NCI-H2081 (cell line): ENCODE measurements at places on chromosomes 16 and 17.

GRCh38 chr17:17763734-17764133, 73.1 kb downstream of the SREBF1 start:
- DNase-seq, result no peak

GRCh38 chr17:77480509-77481215, 339.9 kb downstream of the SEC14L1 start:
- DNase-seq, result no peak

- DNase-seq, result no peak
These were observed 482 bp upstream of the SLC16A3 start for GRCh38 chr17:82228278-82228841.

- no peak for DNase-seq
These were observed 148.3 kb downstream of the CDH8 start for GRCh38 chr16:61887903-61888302.

- peak; percentile 35 for DNase-seq
These were observed at the start of gene RNF157 for GRCh38 chr17:76240461-76241203. TSS of gene RNF157 (minus strand) at chr17:76240493. CDS start at chr17:76240240, 253 bp downstream.

- no peak for DNase-seq
These were observed 313.3 kb upstream of the XYLT1 start for GRCh38 chr16:17784073-17784472.

DNA sequence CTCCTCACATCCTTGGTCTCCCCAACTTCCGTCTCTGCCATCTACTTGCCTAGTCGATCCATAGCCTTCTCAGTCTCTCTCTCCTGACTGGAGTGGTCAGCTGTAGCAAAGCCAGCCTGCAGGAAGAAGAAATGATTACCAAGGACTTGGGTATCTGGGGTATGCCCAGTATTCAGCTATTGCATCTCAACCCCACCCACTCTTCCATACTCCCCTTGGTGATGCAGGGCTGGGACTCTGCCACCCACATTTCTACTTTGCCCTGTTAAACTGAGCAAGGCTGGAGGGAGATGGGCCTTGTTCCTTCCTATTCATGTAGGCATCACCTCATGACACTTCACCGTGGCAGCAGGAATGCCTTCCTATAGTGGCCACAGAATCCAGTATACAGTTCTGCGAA, 2.3 kb downstream of the COPRS start:
- no peak for DNase-seq

GRCh38 chr17:74070998-74071679, 132.3 kb upstream of the RPL38 start:
- no peak for DNase-seq

DNA sequence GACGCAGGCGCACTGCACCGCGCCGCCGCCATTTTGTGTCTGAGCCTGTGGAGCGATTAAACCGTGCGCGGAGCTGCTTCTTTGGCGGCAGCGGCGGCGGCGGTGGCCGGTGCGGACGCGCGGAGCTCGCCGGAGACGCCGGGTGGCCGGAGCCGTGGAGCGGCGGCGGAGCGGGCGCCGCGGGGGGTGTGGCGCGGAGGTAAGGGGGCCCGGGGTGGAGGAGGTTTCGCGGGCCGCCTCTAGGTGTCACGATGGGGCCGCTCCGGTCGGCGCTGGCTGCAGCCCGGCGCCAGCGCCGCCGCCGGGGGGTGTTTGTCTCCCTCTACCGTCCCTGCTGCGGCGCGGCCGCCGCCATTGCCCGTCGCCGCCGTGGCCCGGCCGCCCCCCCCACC, at the start of gene CTCF:
Gene CTCF (plus strand): TSS at position 1 of the 392 bp plus-strand sequence. CDS start 48,307 bp downstream, outside the sequence.
- peak; percentile 79 for DNase-seq

- no peak for DNase-seq
These were observed 59.5 kb downstream of the RPTOR start for GRCh38 chr17:80604009-80604669.

- DNase-seq, result no peak
These were observed 35.0 kb downstream of the ITGB3 start for GRCh38 chr17:47288531-47289116.

- DNase-seq, result no peak
These were observed 53.7 kb upstream of the ETV4 start for GRCh38 chr17:43599835-43600234.

DNA sequence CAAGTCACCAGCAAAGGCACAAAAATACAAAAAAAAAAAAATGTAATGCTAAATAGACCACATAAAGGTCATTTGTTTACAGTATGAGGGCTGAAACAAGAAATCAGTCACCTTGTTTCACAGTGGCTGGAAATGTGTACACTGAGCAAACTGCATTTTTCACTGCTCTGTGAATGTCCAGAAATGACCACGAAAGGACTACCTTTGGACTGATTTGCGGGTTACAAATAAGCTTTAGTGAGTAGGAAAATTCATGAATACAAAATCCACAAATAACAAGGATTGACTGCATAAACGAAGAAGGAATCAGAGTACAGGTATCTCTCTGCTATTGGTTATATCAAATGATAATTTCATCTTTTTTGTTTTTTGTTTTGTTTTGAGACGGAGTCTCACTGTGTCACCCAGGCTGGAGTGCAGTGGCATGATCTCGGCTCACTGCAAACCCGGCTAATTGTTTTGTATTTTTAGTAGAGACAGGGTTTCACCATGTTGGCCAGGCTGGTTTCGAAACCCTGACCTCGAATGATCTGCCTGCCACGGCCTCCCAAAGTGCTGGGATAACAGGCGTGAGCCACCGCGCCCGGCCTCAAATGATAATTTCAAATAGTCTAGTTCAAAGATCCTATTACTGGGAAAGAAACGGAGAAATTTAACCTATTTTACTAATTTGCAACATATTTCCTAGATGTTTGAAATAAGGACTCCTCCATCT, 30.5 kb downstream of the CYTH1 start:
- no peak for DNase-seq

- DNase-seq, result no peak
These were observed 67.3 kb downstream of the ZNF423 start for GRCh38 chr16:49788572-49788971.

DNA sequence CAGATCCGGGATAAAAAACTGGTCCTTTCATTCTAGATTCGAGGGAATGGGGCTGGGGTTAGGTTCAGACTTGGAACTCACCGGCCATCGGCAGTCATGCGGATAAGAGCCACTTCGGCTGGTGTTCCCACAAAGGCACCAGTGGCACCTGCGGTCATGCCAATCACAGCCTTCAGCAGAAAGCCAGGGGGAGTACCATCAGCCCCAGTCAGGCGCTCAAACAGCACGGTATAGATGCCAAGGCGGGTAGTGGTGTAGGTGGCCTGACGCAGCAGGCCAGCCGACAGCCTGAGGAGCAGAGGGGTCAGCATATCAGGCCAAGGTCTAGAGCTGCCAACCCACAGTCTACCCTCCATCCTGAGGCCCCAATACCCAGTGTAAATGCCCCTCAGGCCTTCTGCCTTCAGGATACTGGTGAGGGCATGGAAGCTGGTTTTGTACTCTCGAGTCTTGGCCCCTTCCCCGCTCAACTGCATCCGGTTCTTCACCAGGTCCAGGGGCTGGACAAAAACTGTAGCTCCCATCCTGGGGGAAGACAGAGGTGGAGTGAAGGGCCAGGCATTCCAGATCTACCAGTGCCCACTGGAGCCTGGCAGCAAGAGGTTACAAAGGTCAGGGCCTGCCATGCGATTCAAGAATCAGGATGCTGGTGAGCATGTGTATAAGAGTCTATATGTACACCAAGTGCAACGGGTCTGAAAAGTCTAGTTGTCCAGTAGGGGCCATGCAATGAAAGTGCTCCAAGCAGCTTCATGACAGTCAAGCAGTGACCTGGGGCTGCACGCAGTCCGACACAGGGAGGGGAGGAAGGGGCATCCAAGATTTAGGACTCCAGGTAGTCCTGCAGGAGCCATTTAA, 929 bp downstream of the SLC25A11 start:
- DNase-seq, result no peak

DNA sequence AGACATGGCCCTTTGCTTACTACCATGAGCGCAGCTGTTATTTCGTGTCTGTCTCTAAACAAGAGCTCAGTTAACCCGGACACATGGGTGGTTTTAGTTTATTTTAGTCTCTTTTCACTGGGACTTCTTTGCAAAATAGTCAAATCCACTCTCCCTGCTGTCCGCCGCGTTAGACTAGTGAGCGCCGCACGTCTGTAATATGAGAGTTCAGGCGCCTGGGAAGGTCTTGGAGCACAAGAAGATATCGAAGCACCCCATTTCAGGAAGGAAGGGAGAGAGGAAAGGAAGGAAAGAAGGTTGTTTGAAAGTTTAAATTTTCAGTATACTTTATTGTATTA, 111.0 kb upstream of the CHMP6 start:
- no peak for DNase-seq

- no peak for DNase-seq
These were observed 591.7 kb downstream of the MAF start for GRCh38 chr16:79008869-79009179.

DNA sequence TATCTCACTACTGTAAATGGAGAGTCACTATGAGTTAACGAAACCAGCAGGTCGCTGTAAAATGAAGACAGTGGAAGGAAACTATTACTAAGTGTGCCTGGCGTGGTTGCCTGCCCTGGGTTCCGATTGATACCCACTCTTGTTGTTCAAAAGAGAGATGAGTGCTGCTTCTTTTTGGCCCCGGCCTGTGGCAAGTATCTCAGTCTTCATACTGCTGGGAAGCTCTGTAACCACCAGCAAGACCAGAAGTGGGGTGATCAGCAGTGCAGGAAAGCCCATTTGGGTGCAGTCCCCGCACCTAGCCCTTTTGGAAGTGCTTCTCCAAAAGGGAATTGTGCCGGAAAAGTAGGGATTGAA, 104.5 kb downstream of the SNX29 start:
- no peak for DNase-seq

- DNase-seq, result no peak
These were observed 47.9 kb downstream of the WDR59 start for GRCh38 chr16:74936902-74937560.

DNA sequence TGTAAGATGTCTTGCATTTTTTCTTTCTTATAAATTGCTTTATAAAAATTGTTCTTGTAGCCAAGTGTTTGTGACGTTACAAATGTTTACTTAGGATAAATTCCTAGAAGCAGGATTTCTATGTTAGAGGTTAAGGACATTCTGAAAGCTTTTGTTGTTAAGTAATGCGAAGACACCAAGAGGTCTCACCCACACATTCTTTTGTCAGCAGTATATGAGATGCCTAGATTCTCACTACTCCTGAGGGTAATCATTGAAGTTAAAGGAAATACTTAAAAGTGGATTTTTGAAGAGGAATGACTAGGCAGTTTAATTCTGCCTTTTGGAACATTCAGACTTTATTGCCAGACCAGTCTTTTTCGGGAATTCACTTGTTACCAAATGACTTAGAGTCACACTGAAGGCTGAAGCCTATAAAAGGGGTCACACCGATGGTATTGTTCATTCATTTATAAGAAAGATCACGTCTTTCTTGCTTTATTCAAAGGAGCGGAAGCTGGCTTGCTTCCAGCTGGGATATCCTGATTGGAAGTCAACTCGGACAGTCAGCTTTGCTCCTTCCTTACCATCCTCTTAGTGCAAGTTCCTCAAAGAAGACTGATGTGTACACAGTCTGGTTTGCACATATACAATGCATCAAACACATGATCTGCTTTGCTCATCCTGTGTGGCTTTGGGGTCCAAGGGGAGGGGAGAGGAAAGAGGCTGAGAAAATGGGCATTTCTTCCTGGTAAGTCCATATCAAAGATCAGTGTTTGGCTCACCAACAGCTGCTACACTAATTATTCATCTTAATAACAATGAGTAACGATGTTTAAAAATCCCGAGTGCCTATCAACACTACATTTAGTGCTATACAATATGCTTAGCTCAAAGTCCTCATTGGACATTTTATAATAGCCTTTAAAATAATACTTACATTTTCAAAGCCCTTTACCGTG, 160.0 kb downstream of the MAP2K6 start:
- no peak for DNase-seq

DNA sequence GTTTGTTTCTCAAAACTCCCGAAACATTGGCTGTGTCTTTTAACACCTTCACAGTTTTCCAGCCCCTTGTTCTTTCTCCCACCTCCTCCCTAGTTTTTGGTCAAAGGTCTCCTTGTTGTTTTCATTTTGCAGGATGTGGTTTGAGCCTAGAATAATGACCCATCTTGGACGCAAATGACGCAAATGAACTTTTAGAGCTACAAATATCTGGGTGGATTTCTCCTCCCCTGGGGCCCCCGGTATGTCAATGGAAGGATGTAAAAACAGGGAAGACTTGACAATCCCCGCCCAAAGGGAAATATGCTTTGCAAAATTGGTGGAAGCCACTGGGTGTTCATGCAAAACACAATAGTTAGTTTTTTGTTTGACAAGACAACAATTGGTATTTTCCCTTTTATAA, 236.0 kb upstream of the IRX3 start:
- no peak for DNase-seq

DNA sequence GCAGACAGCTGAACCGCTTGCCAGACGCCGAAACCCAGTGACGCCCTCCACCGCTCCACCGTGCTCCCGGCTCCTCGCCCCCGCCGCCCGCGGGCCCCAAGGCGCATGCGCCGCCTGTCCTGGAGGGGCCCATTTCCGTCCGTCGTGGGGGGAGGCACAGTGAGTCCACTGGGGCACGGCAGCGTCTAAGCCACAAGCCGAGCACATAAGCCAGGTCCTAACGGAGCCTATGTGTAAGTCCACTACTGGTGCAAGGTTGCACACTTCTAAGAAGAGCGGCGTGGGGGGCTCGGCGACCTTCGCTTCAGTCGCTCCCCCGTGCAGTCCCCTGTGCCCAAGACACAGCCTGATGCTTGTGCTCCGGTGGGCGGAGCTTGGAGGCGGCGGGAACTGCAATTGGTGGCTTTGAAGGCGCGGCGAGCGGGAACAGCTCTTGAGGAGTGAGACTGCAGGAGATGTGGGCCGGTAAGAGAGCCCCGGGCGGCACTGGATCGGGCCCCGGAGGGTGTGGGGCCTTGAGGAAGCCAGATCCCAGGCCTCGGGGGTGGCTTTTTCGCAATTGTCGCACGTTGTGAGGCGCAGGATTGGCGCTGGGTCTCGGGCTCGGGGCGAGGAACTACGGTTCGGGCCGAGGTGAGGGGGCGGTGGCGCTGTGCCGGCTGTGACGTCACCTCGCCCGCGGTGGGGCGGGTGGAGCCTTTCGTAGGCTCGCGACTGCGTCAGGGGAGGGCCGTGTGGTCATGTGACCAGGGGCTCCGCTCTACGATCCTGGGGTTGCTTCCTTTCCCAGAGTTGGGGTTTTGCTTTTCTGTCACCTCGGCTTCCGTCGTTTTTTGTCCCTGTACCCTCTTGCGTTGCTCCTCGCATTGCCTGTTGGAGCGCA, at the start of the genes CENPN and CMC2:
Gene CENPN (plus strand): TSS at position 402 of the 883 bp plus-strand sequence. CDS start 4,726 bp downstream, outside the sequence.
Gene CMC2 (minus strand): TSS at position 73 of the 883 bp plus-strand sequence. CDS start 9,491 bp downstream, outside the sequence.
- DNase-seq, result peak; percentile 94

DNA sequence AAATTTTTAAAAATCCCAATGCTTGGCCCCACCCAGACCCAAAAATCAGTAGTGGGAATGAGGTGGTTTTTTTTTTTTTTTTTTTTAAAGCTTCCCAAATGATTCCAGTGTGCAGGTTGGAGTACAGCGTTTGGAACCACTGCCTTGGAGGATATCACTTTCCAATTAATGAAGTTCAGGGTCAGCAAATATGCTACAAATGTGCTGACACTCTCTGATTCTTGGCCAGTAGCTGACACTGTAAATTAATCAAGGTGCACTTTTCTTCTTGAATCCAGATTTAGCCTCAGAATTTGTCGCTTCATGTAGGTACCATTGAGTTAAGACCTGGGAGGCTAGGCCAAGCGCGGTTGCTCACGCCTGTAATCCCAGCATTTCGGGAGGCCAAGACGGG, 230.2 kb downstream of the SNX29 start:
- DNase-seq, result no peak

- DNase-seq, result no peak
These were observed 6.7 kb downstream of the PLA2G15 start for GRCh38 chr16:68251832-68252231.
